ENCODE measurements at places on chromosomes 2 and 18.

DNA sequence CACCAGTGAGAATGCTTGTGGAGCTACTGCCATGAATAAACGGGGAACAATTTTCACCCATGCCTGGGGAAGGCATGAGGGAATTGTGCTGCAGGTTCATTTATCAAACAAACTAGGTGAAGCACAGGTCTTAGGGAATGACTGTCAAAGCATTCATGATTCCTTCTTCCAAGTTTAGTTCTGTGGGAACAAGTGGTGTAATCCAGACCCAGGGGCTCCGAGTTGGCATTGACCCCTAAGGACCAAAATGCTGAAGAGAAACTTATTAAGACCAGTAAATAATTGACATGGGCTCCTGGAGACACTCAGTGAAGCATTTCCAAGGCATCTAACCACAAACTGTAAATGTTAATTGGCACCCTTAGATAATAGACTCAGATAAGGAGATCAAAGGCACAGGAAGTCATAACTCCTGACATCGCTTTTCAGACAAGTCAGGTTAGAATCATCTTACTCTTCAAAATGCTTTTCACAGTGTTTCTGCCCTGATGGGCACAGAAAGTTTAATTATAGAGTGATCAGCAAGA, 96.9 kb downstream of the SPP2 start:
- DNase-seq = no peak

GRCh38 chr2:10619643-10620042, 70.1 kb downstream of the NOL10 start:
- DNase-seq = no peak

DNA sequence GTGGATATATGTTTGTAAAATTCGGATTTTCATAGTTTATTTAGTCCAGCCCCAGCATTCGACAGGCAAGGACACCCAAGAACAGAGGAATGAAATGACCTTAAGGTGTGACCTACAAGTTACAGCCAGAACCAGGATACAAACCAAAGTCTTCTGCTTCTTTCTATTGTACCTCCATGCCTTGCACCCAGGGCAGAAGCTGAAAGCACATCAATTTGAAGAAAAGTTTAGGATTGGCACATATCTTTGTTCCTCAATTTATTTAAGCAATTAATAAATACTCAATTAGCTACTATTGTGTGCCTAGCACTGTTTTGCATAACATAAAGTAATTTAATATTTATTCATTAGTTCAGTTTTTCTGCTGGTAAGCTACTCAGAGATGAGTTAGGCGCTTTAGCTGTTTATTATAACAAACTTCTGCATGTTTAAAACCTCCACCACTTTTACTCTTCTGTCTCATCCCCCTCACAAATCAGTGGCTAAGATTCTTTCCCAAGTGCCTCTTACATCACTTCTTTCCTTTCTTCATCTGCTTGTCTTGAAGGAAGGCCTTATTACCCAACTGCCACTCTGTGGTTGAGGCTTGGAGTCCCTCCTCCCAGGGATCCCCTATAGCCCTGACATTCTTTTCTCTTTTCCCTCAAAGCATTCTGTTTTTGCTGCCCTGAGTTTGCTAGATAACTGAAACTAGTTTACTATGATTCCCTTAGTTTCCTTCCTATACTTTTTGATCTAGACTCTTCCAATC, 37.1 kb upstream of the DARS1 start:
- no peak for DNase-seq

DNA sequence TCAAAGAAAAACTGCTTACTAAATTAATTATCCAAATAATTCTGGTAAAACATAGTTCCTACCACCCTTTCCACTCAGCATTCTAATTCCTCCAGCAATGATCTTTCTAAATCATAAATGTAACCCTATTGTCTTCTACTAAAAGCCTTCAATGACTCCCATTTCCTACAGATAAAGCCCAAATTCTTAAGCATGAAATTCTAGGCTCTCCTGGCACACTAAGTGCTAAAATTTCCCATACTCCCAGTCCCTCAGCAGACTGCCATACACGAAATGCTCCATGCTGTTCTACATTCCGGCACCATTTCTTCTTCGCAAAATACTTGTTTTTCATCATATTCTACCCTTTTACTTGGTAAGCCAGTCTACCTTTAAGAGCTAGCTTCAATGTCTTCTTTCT, 96.9 kb downstream of the CHN1 start:
- no peak for DNase-seq

DNA sequence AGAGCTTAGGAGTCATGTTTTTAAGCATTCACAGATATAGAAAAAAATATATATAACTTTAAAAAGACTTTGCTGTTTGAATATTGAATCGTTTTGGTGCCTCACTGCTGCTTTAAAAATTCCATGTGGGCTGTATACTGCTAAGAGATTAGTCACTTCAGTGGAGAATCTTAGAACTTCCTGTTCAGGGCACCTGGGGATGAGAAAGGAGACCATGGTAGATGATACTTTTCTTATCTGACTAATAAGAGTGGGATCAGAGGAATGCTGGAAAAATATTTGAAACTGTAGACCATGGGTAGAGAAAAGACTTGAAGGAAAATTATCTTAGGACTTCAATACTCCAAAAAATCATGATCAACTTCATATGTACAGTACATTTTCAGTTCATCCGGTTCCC, 442.2 kb upstream of the SETBP1 start:
- DNase-seq = no peak

DNA sequence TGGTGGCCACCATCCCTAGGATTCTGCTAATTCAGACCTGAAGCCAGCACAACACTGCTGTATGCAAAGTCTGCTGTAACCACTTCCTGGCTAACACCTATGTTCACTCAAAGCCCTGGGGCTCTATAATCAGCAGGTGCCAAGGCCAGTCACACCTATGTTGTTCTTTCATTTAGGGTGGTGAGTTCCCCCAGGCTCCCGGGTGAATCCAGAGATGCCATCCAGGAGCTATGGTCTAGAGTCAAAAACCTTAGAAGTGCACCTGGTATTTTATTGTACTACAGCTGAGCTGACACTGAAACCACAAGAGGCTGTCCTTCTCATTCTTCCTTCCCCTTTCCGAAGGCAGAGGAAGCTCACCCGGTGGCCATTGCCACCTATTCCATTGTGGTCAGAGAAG, 46.2 kb upstream of the CCDC141 start:
- DNase-seq = no peak

- no peak for DNase-seq
These were observed 41.4 kb downstream of the PRKD3 start for GRCh38 chr2:37283207-37283606.

DNA sequence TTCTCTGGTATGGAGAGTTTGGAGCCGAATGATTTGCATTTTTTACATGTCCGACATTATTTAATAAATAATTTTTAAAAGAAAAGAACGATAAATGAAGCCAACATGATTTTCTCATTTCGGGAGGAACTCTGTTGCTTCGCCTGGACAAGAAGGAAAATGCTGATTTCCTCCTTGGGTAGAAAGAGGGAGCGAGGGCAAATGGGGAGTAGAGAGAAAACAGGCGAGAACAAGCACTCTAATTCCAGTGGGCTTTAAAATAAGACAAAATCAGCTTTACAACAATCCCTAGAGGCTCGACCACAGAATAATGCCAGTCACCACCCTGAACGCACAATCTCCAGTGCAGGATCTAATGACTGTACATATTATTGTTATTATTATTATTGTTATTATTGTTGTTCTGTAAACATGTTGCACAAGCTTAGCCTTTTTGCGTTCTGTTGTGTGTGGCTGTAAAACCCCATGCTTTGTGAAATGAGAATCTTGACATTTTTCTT, 3.7 kb downstream of the DLX1 start:
- no peak for DNase-seq

DNA sequence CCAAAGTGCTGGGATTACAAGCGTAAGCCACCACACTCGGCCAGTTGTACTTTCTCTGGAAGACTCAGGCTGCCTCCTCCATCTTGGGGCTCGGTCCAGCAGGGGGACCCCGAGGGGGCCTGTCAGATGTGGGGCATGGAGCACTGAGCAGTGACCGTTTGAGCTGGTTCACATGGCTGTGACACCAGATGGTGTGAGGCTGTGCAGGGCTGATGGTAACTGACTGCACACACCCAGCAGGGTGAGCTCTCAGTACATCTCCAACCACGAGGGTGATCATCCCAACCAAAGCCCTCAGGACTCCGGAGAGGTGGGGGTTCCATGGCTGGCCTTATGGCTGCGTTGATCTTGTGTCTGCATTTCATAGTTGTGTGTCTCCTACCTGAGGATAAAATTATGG, 63.4 kb downstream of the FAM168B start:
- DNase-seq = no peak

DNA sequence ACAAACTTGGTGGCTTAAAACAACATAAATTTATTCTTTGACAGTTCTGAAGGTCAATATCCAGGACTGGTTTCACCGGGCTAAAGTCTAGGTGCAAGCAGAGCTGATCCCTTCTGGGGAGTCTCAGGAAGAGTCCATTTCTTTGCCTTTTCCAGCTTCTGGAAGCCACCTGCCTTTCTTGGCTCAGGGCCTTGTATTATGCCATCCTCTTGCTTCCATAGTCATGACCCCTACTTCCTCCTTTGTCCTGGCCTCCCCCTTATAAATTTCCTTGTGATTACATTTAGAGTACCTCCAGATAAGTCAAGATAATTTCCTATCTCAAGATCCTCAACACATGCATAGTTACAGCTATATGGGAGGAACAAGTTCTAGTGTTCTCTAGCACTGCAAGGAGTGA, 1089.5 kb downstream of the LRP1B start:
- no peak for DNase-seq

- DNase-seq = no peak
These were observed 9.0 kb upstream of the DSEL start for GRCh38 chr18:67525328-67526099.

GRCh38 chr2:18093196-18093595, 214.7 kb downstream of the KCNS3 start:
- DNase-seq = no peak

- no peak for DNase-seq
These were observed 553.3 kb downstream of the ARHGAP15 start for GRCh38 chr2:143682436-143683055.

- DNase-seq = no peak
These were observed 45.6 kb upstream of the SELENOI start for GRCh38 chr2:26300234-26300925.

- DNase-seq = no peak
These were observed 1.9 kb downstream of the FIGN start for GRCh38 chr2:163733956-163734355.

DNA sequence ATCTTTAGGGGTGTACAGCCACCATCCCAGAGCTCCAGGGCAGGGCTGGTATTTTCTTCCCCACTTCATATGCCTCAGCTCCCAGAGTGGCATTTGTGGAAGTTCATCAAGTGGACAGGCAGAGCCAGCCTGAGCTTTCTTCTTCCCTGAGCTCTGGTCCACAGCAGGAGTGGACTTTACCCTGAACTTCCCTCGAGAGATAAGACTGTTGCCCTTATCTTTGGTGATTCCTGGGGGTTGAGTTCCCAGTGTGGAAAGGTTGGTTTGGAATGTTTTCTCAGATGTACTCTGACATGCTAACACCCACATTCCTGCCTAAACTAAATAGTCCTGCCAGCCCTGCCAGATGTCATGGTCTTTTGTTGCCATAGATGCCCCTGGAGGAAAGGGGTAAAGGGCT, 62.0 kb upstream of the LGALSL start:
- DNase-seq = no peak

- DNase-seq = no peak
These were observed 20.0 kb upstream of the CAVIN2 start for GRCh38 chr2:191866675-191867506.

DNA sequence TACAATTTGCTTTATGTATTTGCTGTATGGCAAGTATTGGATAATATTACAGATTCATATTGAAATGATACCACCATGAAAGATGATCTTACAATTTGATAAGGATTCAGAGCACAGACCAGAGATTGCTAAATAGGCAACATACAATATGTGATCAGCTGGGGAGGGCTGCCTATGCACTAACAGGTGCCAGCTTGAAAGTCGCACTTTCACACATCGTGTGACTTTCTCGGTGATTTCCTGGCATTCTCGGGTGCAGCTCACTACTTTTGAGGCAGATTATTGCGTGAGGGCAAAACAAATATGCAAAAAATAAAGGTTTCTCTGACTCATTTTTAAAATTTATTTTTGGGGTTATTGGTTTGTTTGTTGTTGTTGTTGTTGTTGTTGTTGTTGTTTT, 36.0 kb downstream of the RBMS1 start:
- DNase-seq = no peak

- DNase-seq = no peak
These were observed 42.5 kb downstream of the SDC1 start for GRCh38 chr2:20182241-20182931.

All from NCI-H1092 (cell line).